Right ventricle myocardium superior (tissue), 1 donor: ENCODE measurements at places on chromosomes 1 and 21. TPM values are rescaled to one million over a fixed set of nuclear protein-coding genes. Genes with fewer than 3 reads are reported as not detected.
A peak's percentile ranks its signal among the peaks of the same experiment; 100 is the strongest.

DNA sequence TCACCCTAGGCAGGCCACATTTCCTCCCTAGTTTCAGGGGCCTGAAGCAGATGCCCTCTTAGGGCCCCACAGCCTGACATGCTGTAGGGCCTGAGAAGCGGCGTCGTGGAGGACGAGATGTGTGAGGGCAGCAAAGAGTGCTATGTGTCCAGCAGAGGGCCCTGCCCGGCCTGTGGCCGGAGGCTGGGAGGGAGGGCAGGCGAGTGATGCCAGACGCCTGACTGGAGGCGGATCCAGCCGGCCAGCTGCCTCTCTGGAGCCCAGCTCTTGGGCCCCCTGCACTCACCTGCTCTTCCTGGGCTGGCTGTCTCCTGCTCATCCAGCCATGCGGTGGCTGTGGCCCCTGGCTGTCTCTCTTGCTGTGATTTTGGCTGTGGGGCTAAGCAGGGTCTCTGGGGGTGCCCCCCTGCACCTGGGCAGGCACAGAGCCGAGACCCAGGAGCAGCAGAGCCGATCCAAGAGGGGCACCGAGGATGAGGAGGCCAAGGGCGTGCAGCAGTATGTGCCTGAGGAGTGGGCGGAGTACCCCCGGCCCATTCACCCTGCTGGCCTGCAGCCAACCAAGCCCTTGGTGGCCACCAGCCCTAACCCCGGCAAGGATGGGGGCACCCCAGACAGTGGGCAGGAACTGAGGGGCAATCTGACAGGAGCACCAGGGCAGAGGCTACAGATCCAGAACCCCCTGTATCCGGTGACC is at the start of gene GPR37L1:
Gene GPR37L1, plus strand, starts transcription at position 279 of the 697 bp plus-strand sequence. Its CDS starts 47 bp downstream, at position 326.
- DNase-seq = peak; percentile 74

GRCh38 chr1:68015971-68016370 is 34.5 kb downstream of the DIRAS3 start:
- no peak for DNase-seq

GRCh38 chr21:44657635-44658540 is at the start of gene KRTAP12-3:
Gene KRTAP12-3, plus strand, starts transcription at chr21:44657932. Its CDS starts 48 bp downstream, at chr21:44657980.
- no peak for DNase-seq

GRCh38 chr1:31693231-31693630 is 10.6 kb downstream of the COL16A1 start:
- no peak for DNase-seq

GRCh38 chr1:217096200-217096599 is 373.0 kb upstream of the ESRRG start:
- no peak for DNase-seq

GRCh38 chr21:46055863-46056281 is 42.0 kb upstream of the COL6A2 start:
- DNase-seq = no peak

DNA sequence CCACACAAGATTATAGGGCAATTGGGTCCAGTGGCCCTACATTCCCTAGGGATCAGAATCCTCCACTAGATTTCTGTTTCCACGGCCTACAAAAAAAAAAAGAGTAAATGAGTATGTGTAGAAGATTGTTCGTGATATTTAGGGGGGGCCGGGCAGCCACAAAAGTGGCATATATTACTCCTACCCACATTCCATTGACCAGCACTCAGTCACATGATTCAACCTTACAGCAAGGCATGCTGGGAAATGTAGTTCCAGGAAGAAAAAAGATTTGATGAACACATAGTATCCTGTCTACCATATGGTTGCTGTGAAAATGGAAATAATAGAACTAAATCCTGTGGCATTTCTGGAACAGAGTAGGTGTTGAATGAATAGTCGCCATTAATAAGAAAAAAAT is 43.4 kb upstream of the GJB5 start:
- DNase-seq = no peak

DNA sequence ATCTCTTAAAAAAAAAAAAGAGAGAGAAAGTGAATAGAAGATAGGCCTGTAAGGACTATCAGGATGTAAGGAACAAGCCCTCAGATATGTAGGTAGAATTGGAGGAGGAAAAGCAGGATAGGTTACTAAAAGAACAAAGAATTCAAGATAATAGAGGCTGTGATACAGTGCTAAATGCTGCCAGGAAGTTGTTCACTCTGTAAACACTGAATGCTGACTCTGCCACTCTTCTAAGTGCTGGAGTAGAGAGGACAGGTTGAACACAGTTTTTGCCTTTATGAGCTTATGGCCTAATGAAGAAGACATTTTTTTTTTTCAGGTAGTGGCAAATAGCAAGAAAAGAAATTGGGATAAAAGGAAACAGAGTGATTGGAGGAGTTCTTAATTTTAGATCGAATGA is 90.6 kb upstream of the ZNF678 start:
- DNase-seq = no peak

GRCh38 chr1:245054105-245054504 is 100.7 kb upstream of the KIF26B start:
- DNase-seq = no peak

DNA sequence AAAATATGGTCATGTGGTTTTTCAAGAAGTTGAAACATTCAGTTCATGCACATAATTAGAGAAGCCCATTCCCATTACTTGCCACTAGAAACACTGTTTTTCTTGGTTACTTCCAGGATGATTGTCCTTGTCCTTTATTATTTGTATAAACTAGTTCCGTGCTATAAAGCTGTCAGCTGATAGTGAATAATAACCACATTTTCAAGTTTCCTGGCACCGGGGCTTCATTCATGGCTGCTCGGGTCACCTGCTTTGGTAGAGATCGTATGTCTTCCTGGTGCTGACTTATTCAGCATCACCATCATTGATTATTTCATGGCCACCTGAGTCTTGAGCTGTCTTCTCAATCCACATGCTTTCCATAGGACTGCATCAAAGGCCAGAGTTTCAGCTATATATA is 62.9 kb upstream of the ZNF326 start:
- DNase-seq = no peak

DNA sequence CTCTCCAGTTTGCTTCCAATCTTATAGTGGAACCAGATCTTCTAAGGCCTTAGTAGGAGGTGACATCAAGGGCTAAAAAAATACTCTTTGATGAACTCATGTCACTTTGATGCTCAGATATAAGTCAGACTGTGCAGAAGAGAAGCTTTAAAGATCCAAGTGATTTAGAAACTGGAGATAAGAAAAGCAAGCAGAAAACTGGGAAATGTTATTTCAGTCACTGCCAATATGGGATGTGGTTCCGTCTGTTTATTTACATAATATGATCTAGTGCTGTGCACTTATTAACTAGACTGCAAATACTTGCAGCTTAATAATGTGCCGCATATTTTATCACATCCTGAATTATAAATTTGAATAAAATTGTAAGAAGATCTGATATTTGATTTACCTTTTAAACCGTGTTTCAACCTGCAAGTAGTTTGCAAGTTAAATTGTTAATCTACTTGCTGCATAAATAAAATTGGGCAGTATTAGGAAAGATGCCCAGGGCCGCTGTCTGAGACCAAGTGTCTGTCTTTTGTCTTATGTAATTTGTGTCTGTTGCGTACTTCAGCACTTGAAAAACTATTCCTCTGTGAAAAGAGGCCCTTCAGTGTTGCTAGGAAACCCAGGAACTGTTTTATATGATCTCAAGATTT is 29.6 kb downstream of the CXADR start:
- no peak for DNase-seq

DNA sequence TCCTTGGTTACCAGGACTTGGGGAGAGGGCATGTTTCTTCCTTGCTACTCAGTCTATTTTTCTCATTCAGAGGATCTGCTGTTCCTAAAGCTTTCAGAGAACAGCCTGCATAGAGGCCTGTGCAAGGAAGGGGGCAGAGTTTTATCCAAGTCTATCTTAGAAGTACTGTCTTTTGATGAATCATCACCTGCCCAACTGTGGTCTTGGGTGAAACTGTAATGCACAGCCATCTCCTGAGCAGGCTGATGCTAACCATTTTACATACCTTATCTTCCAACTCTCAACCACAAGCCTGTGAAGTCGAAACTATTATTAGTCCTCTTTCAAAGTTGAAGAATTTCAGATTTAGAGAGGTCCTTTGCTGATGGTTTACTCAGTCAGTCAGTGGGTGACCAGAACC is 368.0 kb downstream of the HHAT start:
- no peak for DNase-seq

DNA sequence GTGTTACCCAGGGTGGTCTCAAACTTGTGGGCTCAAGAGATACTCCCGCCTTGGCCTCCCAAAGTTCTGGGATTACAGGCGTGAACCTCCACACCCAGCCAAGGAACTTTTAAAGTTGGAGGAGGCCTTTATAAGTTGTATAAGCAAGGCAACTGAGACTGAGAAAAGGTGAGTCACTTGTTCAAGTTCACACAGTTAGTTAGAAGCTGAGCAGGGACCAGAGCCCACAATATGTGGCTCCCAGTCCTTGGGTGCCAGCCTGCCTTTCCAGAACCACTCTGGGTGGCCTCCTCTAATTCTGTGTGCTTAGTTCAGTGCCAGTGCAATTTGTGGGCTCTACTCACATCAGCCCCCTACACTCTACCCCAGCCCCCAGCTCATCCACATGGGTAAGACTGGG is 3.7 kb downstream of the RAB25 start:
- DNase-seq = no peak

- no peak for DNase-seq
These were observed 199.0 kb upstream of the DPYD start for GRCh38 chr1:98119796-98120195.

- DNase-seq = peak; percentile 56
These were observed 7.0 kb upstream of the SPATC1L start for GRCh38 chr21:46191257-46191685.

- DNase-seq = no peak
These were observed 126.2 kb upstream of the DAB1 start for GRCh38 chr1:57550092-57550491.

DNA sequence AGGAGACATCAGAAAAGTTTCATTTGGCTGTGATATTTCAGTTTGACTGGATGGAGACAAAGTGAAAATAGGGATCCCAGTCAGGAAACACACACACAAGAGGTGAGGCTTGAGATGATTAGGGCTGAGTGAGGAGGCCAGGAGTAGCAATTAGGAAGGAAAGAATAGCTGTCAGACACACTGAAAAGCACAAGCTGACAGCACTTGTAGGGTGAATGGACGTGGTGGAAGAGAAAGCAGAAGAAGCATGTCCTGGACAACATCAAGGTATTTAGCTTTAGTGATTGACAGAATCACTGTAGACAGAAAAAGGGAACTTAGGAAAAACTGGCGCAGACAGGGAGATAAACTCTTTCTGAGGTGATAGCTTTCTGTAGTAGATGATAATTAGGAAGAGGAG is 347.7 kb downstream of the TGFB2 start:
- DNase-seq = no peak

TARDBP gene
- 106 TPM for total RNA-seq

FAM72A gene
- 1.2 TPM for total RNA-seq

CRYBG2 gene
- not detected for total RNA-seq
